ENCODE measurements at places on chromosomes 7 and 10.
A peak's percentile ranks its signal among the peaks of the same experiment; 100 is the strongest.

GRCh38 chr10:62839590-62839989 is 23.4 kb upstream of the EGR2 start:
- DNase-seq: no peak

GRCh38 chr10:6180480-6181110 is 22.1 kb upstream of the PFKFB3 start:
- no peak for DNase-seq

DNA sequence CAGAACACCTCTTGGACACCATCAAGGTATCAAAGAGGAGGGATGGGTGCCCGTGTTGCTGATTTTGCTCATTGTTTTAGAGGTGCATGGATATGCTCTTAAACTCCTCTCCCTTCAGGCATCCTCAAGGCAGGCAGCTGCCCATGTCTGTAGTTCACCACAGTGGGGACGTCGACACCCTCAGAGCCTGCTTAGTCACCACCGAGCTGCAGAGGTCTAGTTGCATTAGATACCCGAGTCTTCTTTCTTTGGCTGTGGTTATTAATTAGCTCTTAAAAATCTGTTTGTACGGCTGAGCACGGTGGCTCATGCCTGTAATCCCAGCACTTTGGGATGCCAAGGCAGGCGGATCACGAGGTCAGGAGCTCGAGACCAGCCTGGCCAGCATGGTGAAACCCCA is 24.7 kb upstream of the TSPAN13 start:
- DNase-seq: no peak

DNA sequence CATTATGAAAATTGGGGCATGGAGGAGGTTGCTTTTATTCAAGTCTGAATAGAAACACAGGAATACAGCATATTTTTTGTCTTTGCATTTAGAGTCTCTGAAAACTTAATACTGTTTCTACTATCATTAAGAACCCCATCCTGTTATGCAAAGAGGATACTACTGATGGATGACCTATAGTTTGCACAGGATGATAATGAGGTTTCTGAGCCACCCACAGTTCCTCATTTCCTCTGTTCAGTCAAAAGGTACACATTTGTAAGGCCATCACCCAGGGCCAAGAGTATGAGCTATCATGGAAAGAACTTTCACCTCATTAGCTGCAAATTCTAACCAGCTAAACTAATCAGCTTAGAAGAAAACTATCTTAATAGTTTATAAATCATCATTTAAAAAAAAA is 213.0 kb upstream of the CHRM2 start:
- no peak for DNase-seq

- no peak for DNase-seq
Observed at GRCh38 chr7:12553416-12553815, 17.1 kb upstream of the SCIN start.

- DNase-seq: no peak
Observed at GRCh38 chr10:102691285-102692066, 22.7 kb downstream of the ARL3 start.

- no peak for DNase-seq
Observed at GRCh38 chr7:18900236-18900635, 217.2 kb downstream of the TWIST1 start.

GRCh38 chr10:689452-690371 is at the start of gene DIP2C:
Gene DIP2C (minus strand): TSS chr10:689668. CDS start chr10:689578, 90 bp downstream.
- DNase-seq: peak; percentile 66

DNA sequence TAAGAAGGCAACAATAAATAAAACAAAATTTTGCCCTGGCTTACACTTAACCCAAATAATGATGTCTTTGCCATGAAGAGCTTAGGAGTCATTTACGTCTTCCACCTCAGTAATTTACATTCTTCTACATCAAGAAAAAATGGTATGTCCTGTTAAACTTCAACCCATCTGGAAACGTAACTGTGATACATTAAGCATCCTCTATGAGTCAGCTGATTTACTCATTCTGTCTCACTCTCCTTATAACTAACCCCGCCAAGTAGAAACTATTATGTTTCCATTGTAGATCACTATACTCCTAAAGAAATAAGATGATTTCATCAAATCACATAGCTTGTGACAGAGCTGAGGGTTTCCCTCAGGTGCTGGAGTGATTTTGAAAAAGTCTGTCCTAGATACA is 330.7 kb downstream of the CDC14C start:
- DNase-seq: no peak

DNA sequence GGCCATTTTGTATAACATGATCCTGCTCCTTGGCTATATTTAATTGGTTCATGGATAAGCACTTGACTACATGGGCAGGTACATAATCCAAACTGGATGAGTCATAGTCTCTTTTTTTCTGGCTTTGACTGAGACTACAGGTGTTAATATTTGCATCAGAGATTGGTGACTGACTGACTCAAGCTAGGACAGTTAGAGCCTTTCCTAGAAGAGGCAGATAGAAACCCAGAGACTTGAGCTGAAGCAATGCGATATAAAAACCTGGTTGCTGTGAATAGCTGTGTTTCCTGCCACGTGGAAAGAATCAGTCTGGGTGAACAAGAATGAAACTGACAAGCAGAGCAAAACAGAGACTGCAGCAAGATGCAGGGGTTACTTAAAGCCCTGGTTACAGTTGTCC is 81.0 kb downstream of the SAMD9 start:
- DNase-seq: no peak

- no peak for DNase-seq
Observed at GRCh38 chr7:6385909-6386560, 61.7 kb downstream of the DAGLB start.

DNA sequence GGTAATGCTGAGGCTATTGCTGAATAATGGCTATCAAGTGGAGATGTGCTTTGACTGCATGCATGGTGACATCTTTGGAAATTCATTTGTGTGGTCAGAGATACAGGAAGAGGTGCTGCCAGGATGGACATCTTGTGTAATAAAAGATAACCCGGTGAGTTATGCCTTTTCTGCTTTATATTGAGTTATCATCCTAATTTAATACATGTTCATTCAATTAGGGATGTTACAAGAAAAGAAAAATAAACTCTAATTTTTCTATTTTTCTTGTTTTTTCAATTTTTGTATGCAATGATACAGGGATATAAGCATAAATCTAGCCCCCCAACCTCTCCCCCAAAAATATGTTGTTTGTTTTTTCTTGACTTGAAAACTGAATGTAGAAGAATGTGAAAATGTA is 26.4 kb upstream of the LMOD2 start:
- DNase-seq: no peak

GRCh38 chr7:64618785-64619456 is 47.0 kb upstream of the ZNF107 start:
- DNase-seq: no peak

DNA sequence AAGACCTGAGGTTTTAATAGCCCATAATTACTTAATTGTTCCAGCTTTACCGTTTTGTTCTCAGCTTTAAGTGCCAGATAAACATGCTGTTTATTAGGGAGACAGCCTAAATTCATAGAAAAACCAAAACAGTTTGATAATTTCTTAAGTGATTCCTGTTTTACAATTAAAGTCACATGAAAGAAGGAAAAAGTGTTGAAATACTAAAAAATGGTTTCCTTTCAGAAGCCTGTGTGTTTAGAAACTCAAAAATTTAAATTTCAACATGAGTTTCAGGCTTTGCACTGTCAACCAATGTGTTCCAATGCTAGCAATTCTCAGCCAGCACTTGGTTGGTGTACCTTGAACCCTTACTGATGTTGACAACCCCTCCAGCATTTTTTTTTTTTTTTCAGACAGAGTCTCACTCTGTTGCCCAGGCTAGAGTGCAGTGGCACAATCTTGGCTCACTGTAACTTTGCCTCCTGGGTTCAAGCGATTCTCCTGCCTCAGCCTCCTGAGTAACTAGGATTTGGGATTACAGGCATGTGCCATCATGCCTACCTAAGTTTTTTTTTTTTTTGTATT is 135.3 kb downstream of the ICA1 start:
- no peak for DNase-seq

DNA sequence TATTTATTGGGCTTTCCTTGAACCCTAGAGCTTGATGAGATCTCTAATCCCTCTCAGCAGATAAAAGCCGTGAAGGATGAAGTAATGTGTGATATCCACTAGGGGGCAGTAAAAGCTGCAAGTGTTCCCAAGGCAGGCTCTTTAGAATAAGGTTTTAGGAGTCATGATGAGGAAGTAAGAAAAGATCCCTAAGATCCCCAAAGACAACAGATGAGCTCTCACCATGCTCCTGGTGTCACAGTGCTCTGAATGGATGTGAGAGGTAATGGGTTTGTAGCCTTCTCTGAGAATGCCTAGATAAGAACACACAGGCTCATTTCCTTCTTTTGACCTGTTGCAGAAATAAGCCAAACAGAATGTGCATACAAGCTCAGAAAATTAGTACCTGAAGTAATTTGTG is 70.4 kb upstream of the ITPRID1 start:
- DNase-seq: no peak

- DNase-seq: no peak
Observed at GRCh38 chr10:110864662-110865140, 7.0 kb upstream of the PDCD4 start.

GRCh38 chr7:7688310-7688709 is 30.1 kb downstream of the RPA3 start:
- no peak for DNase-seq

DNA sequence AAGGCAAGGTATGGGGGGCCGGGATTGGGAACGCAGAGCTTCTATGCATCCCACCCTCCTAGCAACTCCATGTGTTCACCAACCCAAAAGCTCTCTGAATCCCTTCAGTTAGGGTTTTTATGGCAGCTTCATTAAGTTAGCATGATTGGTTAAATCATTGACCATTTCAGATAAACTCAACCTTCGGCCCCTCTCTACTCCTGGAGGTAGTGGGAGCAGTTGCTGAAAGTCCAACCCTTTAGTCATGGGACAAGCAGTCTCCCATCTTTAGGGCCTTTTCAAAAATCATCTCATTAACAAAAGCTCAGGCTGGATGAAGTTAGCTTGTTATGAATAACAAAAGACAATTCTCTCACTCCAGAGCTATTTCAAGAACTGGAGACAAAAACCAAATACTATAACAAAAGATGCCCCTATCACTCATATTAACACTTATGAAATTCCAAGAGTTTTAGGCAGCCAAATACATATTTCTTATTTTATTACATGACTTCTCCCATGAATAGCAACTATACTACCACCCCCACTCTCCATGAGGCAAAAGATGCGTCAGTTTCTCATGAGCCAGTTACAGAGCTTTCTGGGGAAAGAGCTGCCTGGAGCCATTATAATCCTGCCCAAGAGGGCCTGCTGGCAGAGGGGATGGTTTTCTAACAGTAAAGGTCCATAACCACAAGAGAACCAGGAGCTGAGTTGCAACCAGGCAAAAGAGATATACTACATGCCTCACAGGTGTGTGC is 44.6 kb downstream of the SLC16A12 start:
- DNase-seq: no peak

DNA sequence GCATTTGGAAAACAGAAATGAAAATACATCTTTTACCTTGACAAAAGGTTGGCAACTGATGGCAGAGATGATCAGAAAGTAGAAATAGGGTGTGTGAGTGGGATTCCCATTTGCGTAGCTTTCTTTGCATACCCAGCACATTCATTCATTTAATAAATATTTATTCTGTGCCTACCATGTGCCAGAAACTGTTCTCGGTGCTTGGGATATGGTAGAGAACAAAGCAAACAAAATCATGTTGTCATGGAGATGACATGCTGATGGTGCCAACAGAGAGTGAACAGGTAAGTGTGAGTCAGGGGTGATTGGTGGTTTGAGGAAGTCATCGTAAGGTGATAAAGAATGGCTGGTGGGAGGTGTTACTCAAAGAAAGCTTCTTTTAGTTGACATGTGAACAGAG is 45.4 kb downstream of the CACNB2 start:
- no peak for DNase-seq

- no peak for DNase-seq
Observed at GRCh38 chr7:126750207-126750911, 502.4 kb downstream of the GRM8 start.

DNA sequence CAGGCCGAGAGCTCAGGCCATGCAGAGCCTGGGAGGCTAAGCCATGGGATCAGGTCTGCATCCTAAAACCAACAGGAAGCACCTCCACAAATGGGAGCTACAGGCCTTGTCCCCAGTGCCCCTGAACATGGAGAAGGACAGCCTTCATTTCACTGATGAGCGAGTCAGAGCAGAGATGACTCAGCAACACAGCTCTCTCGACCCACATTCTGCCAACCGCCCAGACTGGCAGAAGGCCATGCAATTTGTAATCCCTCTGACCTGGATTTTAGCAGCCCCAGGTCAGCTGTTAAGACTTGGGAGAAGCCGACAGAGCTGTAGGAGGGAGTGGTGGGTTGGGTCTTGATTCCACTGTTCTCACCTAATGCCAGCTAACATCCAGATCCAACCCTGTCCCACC is 25.5 kb downstream of the VOPP1 start:
- DNase-seq: peak; percentile 77

- DNase-seq: no peak
Observed at GRCh38 chr7:28980451-28981160, 22.5 kb upstream of the TRIL start.

GRCh38 chr10:96502561-96503282 is 11.0 kb downstream of the TLL2 start:
- no peak for DNase-seq

- DNase-seq: no peak
Observed at GRCh38 chr7:130142654-130143333, 62.4 kb downstream of the TMEM209 start.

GRCh38 chr7:132422502-132423111 is 153.7 kb downstream of the PLXNA4 start:
- DNase-seq: no peak

DNA sequence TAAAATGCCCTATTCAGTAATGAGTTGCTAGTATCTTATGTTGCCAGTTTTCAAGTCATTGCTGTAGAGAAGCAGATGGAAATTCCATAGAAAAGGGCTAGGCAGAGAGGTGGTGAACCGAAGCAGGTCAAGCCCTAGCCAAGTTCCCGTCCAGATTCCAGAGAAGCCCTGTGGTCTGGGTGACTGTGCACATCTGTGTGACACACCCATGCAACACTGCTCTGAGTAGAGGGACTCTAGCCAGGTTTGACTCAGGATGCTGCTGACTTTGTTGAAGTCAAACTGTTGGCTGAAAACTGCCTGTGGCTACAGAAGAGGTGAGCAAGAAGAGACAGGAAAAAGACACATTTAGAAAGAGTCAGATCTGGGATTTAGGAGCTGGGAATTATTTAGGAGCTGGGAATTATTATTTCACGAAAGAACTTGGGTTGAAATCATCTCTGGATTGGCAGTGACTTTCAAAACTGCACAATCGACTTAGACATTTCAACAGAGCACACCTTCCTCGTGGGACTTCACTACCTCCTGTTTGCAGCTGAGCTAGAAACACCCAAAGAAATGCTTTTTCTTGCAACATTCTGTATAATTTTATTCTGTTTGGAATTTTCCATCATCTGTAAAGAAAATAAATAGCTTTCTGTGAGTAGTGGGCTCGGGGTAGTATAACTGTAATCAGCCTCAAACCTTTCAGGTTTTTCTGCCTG is 149.1 kb upstream of the PRKCQ start:
- DNase-seq: no peak

DNA sequence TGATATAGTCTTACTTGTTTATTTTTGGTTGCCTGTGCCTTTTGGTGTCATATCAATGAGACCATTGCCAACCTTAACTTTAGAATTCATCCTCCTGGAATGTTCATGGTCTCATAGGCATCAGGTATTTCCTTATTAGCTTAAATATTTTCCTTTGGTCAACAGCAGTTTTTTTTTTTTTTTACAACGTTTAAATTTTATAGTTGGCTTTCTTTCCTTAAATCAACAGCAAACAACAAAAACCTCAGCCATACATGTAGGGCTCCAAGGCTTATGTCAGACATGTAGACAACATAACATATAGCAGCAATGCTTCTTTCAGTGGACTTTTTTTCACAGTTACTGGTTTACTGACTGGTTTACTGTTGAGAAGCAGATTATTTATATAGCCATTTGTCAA is 22.7 kb downstream of the ENTPD7 start:
- no peak for DNase-seq
